ENCODE measurements at places on chromosomes 1 and 21. TPM values are rescaled to one million over a fixed set of nuclear protein-coding genes. Genes with fewer than 3 reads are reported as not detected.

PLA2G2F gene
- polyA plus RNA-seq: 0.37 TPM

SASS6 gene
- 8.2 TPM for polyA plus RNA-seq

RIIAD1 gene
- polyA plus RNA-seq: not detected

NENF gene
- polyA plus RNA-seq: 40.9 TPM

PADI1 gene
- not detected for polyA plus RNA-seq

LENEP gene
- polyA plus RNA-seq: not detected

SLC19A2 gene
- 20.3 TPM for polyA plus RNA-seq

NFYC gene
- 90.8 TPM for polyA plus RNA-seq

MOB3C gene
- polyA plus RNA-seq: 12.4 TPM

NPPB gene
- polyA plus RNA-seq: not detected

NBPF10 gene
- polyA plus RNA-seq: 2.1 TPM

All from right renal cortex interstitium (tissue), 3 donors.